ENCODE measurements at places on chromosomes 4 and X.

DNA sequence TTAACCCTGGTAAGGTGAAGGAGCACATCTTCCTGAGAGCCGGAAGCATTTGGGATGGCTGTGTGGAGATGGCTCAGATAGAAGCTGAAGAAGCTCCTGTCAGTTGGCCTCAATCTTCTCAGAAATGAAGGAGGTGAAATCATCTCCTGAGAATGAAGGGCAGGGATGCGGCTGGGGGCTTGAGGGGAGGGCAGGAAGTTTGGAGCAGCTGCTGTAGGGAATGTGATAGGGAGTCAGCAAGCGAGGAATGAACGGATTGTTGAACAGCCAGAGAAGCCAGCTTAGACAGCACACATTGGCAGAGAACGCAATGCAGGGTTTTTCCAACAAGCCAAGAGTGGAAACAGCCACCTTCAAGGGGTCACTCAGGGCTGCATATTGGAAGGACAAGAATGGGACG is 10.0 kb downstream of the KCNE5 start:
- no peak for DNase-seq

DNA sequence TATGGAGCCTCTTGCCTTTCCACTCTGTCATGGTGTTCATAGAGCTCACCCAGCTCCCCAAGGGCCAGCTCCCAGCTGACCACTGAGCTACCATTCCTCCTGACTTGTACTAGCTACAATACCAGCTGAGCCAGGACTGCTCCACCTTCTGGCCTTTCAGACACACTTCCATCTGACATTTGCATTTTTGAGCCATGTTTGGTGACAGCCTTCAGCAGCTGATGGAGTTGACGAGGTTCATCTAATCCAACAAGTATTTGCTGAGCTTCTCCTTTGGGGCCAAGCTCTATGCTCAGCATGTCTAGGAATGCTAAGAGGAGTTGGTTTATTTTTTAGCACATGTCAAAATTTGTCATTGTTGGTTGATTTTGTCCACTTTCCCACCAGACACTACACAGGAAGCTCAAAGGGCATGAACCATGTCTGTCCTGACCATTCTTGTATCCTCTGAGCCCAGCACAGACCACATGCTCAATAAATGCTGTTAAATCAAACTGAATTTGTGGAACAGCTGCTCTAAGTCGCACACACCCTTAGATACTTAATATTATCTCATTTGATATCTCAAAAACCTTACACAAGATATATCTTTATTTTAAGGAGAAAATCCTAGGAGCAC is 142.6 kb upstream of the PPARGC1A start:
- no peak for DNase-seq

DNA sequence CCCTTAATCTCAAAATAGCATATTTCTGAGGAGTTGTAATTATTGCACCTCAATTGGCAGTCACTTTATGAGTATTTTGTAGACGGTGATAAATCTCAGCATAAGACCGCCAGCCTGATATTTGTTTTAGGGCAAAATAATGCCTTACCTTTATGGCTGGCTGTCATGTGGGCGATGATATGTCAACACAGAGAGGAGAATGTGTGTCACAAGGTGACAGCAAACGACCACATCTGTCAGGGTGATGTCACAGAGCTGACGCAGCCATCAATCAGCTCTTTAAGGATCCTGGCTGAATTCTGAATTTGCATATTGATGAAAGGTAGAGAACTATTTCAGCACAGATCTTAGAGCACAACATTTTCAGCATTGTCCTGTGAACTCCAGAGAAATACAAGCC is 209.7 kb downstream of the CEP135 start:
- DNase-seq: no peak

DNA sequence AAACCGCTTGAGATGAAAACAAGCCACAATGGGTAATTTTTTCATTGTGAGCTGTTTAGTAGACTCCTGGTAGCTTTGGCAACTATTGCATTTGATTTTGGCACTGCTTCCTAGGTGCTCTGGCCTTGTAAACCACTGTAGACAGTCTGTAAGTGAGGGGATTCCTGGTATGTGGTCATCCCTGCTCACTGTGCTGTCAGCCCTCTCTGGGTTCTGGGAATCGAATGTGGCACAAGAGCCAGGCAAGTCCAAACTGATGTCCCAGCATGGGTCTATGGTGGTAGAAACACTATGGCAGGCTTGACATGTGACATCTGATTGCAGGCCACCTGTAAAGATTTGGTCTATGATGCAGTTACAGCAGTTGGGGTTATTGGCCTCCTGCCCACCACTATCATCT is 2.5 kb downstream of the USP51 start:
- DNase-seq: no peak

Measured in activated CD4-positive, alpha-beta T cell treated with anti-CD3 and anti-CD28 coated beads, Interleukin-2, amount 10 ng/mL, durations not matched to agents 7 days and 5 days (primary cell).